ENCODE measurements at places on chromosomes 16 and 17.
A peak's percentile ranks its signal among the peaks of the same experiment; 100 is the strongest.

GRCh38 chr17:65684631-65685030, 123.2 kb upstream of the AXIN2 start:
- no peaks in the 10 kb centered on the region for H3K4me1 ChIP-seq
- no peak for DNase-seq
- H3K36me3 ChIP-seq: no peaks in the 10 kb centered on the region
- no peaks in the 10 kb centered on the region for H3K27me3 ChIP-seq
- H3K4me3 ChIP-seq: no peak overlapping the region
- H3K27ac ChIP-seq: no peak overlapping the region

GRCh38 chr16:9971907-9972306, 210.3 kb downstream of the GRIN2A start:
- no peaks in the 10 kb centered on the region for H3K27me3 ChIP-seq
- H3K4me1 ChIP-seq: no peaks in the 10 kb centered on the region
- no peak overlapping the region for H3K4me3 ChIP-seq
- no peak overlapping the region for H3K27ac ChIP-seq
- H3K36me3 ChIP-seq: no peaks in the 10 kb centered on the region
- DNase-seq: no peak

GRCh38 chr16:75097941-75098901, 18.4 kb downstream of the LDHD start:
- no peaks in the 10 kb centered on the region for H3K27me3 ChIP-seq
- H3K4me3 ChIP-seq: no peak overlapping the region
- H3K36me3 ChIP-seq: no peaks in the 10 kb centered on the region
- no peak overlapping the region for H3K27ac ChIP-seq
- DNase-seq: no peak
- peaks cover 23% of the 10 kb centered on the region for H3K4me1 ChIP-seq

- no peaks in the 10 kb centered on the region for H3K4me1 ChIP-seq
- DNase-seq: peak; percentile 16
- no peak overlapping the region for H3K27ac ChIP-seq
- H3K36me3 ChIP-seq: no peaks in the 10 kb centered on the region
- H3K4me3 ChIP-seq: no peak overlapping the region
Measured at GRCh38 chr16:55444754-55445485, 34.1 kb upstream of the MMP2 start.

GRCh38 chr16:11389631-11390565, 44.6 kb downstream of the RMI2 start:
- no peak for DNase-seq
- no peaks in the 10 kb centered on the region for H3K36me3 ChIP-seq
- H3K27me3 ChIP-seq: no peaks in the 10 kb centered on the region
- peaks cover 11% of the 10 kb centered on the region for H3K4me1 ChIP-seq

DNA sequence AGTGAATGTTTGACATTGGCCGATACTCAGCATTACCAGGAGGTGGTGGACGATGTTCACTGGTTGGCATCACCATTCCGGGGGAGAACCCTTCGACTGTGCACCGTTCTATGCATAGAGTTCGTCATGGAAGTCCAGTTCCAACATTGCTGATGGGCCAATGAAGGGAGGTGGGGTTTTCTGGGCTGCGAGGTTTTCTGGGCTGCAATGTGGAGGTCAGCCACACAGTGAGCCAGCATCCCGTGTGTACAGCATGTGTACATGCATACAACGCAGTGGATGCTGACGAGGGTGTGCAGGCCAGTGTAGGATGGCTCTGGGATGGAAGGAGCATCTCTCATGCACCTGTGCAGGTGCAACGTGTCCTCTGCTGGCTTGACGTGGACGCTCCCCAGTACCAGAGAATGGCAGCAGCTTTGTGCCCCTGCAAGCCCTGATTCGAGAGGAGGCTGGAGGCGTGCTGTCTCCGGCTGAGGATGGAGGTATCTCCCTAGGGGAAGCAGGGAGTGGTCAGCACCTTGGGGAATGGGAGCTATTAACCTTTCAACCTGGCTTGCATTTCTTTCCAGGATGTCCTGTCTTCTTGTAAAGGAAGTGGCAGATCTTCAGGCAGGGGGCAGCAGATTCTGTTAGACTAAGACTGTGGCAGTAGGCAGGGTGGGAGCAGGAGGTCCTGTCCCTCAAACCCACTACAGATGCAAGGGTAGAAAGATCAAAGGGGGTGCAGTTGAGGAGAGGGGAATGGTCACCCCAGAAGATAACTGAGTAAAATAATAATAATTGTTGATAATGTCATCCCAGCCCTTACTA, 98.2 kb downstream of the CYLD start:
- H3K4me3 ChIP-seq: no peak overlapping the region
- H3K4me1 ChIP-seq: no peaks in the 10 kb centered on the region
- no peak for DNase-seq

GRCh38 chr17:79365836-79366770, 244.7 kb downstream of the RBFOX3 start:
- DNase-seq: no peak
- H3K27ac ChIP-seq: no peak overlapping the region
- H3K4me3 ChIP-seq: no peak overlapping the region
- no peaks in the 10 kb centered on the region for H3K36me3 ChIP-seq
- no peaks in the 10 kb centered on the region for H3K27me3 ChIP-seq

DNA sequence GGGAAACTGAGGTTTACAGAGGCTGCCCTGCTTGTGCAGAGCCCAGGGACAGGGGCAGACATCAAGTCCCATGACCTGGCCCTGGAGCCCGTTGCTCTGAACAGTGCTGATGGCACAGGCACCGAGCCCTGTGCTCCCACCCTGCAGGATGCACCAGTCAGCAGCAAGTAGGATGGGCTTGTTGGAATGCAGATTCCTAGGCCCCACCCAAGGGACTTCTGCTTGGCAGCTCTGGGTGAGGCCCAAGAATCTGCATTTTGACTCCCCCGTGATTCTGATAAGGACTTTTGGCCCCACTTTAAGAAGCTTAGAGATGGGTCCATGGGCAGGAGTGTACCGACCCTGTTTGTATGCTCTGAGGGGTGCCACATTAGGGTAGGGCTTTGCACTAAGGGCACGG, 23.3 kb downstream of the LASP1 start:
- H3K36me3 ChIP-seq: peaks cover 29% of the 10 kb centered on the region
- H3K27me3 ChIP-seq: no peaks in the 10 kb centered on the region
- H3K27ac ChIP-seq: no peak overlapping the region
- no peak for DNase-seq

DNA sequence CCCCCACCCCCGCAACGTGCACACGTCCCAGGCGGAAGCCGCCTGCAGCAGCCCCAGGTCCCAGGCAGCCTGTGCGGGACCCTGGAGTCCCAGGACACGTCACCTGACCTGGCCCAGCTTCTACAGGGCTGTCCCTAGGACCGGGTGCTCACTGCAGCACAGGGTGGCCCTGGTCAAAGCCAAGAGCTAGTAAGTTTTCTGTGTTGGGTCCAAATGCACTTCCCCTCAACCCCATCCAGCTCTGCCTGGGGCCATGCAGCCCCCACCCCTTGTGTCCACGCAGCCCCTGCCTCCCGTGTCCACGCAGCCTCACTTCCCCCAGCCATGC, 22.1 kb upstream of the PVALEF start:
- no peak for DNase-seq
- no peak overlapping the region for H3K27ac ChIP-seq
- no peaks in the 10 kb centered on the region for H3K27me3 ChIP-seq
- H3K36me3 ChIP-seq: no peaks in the 10 kb centered on the region

GRCh38 chr17:66782851-66783250, 52.1 kb upstream of the CACNG5 start:
- H3K27me3 ChIP-seq: no peaks in the 10 kb centered on the region
- no peak overlapping the region for H3K4me3 ChIP-seq
- H3K36me3 ChIP-seq: no peaks in the 10 kb centered on the region
- H3K27ac ChIP-seq: no peak overlapping the region

DNA sequence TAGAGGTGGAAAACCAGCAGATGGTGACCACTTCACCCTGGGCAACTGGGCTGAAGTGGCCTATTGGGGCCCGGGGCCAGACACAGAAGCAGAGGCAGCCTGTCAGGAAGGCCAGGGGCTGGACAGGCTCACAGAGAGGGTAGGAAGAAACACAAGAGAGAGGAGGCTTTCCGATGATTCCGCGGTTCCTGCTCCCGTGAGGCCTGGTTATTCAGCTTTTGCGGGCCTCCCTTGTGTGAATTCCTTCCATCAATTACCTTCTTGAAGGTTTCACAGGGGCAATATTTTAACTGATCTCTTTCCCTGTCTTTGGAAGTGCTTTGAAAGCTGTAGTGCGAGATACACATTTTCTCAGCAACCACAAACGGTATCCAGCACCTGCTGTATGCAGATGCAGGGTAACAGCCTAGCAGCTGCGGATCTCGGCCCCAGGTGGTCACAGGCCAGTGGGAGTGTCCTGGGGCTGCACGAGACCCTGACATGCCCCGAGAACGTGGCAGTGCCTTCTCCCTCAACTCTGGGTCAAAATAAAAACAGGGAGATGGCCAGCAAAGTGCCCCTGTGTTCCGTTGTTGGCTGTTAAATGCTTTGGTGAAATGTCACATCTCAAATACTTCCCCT, 11.6 kb upstream of the CMIP start:
- H3K27ac ChIP-seq: no peak overlapping the region
- peaks cover 22% of the 10 kb centered on the region for H3K4me1 ChIP-seq
- no peaks in the 10 kb centered on the region for H3K27me3 ChIP-seq
- H3K4me3 ChIP-seq: no peak overlapping the region
- no peaks in the 10 kb centered on the region for H3K36me3 ChIP-seq

DNA sequence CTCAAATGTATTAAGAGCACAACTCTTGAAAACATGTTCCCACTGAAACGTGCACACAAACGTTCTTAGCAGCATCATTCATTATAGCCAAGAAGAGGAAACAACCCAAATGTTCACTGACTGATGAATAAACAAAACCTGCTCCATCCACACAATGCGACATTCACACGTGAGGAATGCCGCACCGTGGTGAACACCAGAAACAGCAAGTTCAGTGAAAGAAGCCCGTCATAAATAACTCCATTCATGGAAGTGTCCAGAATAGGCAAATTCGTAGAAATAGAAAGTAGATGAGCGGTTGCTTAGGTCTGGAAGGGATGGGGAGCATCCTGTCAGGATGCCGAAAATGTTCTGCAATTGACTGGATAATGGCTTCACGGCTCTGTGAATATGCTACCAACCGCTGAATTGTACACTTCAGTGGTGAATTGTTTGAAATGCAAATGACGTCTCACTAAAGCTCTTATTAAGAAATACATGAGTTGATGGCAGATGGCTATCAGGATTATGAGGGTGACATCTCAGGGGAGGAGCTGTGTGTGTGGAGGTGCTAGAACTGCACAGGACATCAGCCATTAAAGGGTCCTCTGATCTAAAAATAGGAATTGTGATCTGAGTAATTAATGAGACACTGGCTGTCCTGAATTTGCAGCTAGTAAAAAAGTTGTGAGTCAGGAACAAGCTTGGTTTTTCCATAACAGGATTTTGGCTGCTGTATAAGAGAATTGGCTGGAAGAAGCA, 771.0 kb downstream of the KCNJ18 start:
- no peak overlapping the region for H3K27ac ChIP-seq
- H3K36me3 ChIP-seq: no peaks in the 10 kb centered on the region

DNA sequence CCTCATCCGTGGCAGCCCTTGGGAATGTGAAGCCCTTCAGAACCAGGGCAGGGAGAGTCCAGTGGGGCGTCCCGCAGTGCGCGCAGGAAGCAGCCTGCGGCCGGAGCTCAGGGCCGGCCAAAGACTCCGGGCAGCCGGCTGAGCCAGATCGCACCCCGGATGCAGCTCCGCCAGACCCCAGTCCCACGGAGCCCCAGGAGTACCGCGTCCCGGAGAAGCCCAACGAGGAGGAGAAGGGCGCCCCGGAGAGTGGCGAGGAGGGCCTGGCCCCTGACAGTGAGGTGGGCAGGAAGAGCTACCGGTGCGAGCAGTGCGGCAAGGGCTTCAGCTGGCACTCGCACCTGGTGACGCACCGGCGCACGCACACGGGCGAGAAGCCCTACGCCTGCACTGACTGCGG, 6.9 kb downstream of the ZNF205 start:
- no peak overlapping the region for H3K27ac ChIP-seq
- no peak for DNase-seq
- peaks cover 7% of the 10 kb centered on the region for H3K4me1 ChIP-seq
- no peak overlapping the region for H3K4me3 ChIP-seq

GRCh38 chr16:4787627-4788482, at the start of gene SEPTIN12:
SEPTIN12 (minus strand) TSS chr16:4788345; CDS start chr16:4787645, 700 bp downstream.
- H3K36me3 ChIP-seq: no peaks in the 10 kb centered on the region
- no peak within 1 kb of the TSS for H3K27ac ChIP-seq
- H3K27me3 ChIP-seq: no peaks in the 10 kb centered on the region
- no peak for DNase-seq
- H3K4me3 ChIP-seq: no peak within 1 kb of the TSS

DNA sequence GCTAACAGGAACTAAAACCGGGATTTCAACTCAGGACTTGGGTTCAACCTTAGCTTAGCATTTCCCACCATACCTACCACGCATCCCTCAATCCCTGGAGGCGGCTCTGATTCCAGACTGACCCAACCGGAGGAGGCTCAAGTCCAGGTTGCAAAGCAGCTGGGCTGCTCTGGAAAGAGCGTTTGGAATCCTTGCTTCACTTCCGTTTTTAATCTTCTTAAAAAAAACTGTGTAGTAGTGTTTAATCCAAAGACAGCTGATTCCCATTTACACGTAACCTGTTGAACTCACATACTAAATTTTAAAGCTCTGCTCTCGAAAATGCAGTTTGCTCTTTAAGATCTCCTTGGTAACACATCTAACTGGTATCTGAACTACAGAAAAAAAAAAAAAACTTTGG, 50.0 kb downstream of the NXN start:
- no peak overlapping the region for H3K27ac ChIP-seq
- no peaks in the 10 kb centered on the region for H3K27me3 ChIP-seq
- H3K4me1 ChIP-seq: no peaks in the 10 kb centered on the region
- no peak overlapping the region for H3K4me3 ChIP-seq
- no peak for DNase-seq

DNA sequence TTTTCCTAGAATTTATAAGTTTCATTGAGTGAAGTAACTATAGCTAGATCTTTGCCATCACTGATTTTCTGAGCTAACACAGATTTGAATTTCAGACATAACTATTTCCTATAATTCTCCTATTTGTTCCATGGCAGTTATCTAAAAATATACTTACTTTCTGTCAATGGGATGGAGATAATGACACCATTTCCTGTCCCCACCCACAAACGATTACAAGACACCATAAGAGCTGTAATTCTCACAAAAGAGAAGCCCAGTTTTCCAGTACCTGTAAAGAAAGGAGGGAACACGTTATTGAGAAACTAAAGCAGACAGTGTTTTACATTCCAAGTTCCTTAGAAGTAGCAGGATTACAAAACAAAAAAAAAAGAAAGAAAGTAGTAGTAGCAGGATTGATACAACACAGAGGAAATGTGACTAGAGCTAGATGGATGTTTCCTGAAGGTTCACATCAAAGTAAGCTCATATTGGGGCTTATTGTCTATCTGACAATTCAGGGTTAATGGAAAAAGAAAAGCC, 110.9 kb upstream of the TOB1 start:
- H3K27ac ChIP-seq: no peak overlapping the region
- no peak overlapping the region for H3K4me3 ChIP-seq
- no peaks in the 10 kb centered on the region for H3K27me3 ChIP-seq
- H3K36me3 ChIP-seq: peaks cover 9% of the 10 kb centered on the region

- H3K4me3 ChIP-seq: no peak overlapping the region
- no peaks in the 10 kb centered on the region for H3K27me3 ChIP-seq
- no peak overlapping the region for H3K27ac ChIP-seq
- no peaks in the 10 kb centered on the region for H3K36me3 ChIP-seq
- no peak for DNase-seq
Measured at GRCh38 chr17:82201498-82201910, 11.1 kb downstream of the CCDC57 start.

- DNase-seq: no peak
- no peaks in the 10 kb centered on the region for H3K36me3 ChIP-seq
- no peak overlapping the region for H3K4me3 ChIP-seq
Measured at GRCh38 chr16:68985855-68986254, 119.6 kb upstream of the HAS3 start.

GRCh38 chr17:72400863-72401262, 280.0 kb downstream of the SOX9 start:
- DNase-seq: no peak
- no peaks in the 10 kb centered on the region for H3K27me3 ChIP-seq
- H3K36me3 ChIP-seq: no peaks in the 10 kb centered on the region
- H3K4me3 ChIP-seq: no peak overlapping the region
